ENCODE measurements at places on chromosomes 12 and 14.

- DNase-seq, result no peak
These were observed 7.1 kb upstream of the SMUG1 start for GRCh38 chr12:54195737-54196347.

- DNase-seq, result no peak
These were observed 85.6 kb downstream of the LMO3 start for GRCh38 chr12:16520328-16520727.

GRCh38 chr12:52900166-52900895 lies 4.5 kb downstream of the KRT8 start:
- DNase-seq, result no peak

- DNase-seq, result no peak
These were observed 30.4 kb upstream of the SCAF11 start for GRCh38 chr12:46020768-46021167.

- no peak for DNase-seq
These were observed 34.5 kb downstream of the HMGA2 start for GRCh38 chr12:65858831-65859230.

- peak; percentile 61 for DNase-seq
These were observed 1.0 kb downstream of the BORCS5 start for GRCh38 chr12:12357719-12358461.

GRCh38 chr12:31591380-31591901 lies 505 bp upstream of the DENND5B start:
- DNase-seq, result no peak

GRCh38 chr14:62768753-62769152 lies 276.5 kb downstream of the KCNH5 start:
- DNase-seq, result no peak

DNA sequence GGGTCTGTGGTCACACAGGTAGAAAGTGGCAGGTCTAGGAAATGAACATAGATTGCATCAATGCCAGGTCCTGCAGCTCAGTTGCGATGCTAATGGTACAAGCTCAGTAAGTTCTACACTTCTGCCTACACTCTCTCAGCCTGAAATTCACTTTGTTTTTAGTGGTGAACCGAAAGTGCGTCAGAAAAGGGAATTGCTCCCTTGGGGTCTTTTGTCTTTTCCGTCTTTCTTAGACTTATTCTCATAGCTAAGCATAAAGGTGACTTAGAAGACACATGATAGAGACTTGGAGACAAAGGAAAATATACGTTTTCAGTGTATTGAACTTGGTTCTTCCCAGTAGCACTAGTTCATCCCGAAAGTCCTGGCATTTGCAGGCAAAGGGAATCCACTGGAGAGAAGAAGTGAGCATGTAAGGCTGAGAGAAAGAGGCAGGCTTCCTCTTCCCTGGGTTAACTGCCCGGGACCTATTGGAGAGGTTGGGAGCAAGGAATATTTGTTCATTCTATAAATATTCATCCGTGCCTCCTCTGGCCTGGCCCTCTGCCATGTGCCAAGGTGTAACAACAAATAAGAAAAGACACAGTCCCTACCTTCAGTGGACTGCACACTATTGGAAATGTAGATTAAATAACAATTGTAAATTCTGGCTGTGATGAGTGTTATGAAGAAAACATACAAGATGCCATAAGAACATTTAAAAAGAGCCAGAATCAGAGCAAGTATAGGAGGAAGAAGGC lies 785.8 kb downstream of the MED13L start:
- no peak for DNase-seq

GRCh38 chr12:59185295-59185694 lies 265.0 kb upstream of the LRIG3 start:
- no peak for DNase-seq

- no peak for DNase-seq
These were observed 148.3 kb downstream of the SAMD4A start for GRCh38 chr14:54715239-54715638.

GRCh38 chr12:25924491-25925001 lies 33.9 kb upstream of the RASSF8 start:
- DNase-seq, result no peak

GRCh38 chr14:68790644-68791077 lies 2.2 kb downstream of the ZFP36L1 start:
- no peak for DNase-seq

GRCh38 chr12:108914121-108914531 lies 34.2 kb downstream of the DAO start:
- no peak for DNase-seq

DNA sequence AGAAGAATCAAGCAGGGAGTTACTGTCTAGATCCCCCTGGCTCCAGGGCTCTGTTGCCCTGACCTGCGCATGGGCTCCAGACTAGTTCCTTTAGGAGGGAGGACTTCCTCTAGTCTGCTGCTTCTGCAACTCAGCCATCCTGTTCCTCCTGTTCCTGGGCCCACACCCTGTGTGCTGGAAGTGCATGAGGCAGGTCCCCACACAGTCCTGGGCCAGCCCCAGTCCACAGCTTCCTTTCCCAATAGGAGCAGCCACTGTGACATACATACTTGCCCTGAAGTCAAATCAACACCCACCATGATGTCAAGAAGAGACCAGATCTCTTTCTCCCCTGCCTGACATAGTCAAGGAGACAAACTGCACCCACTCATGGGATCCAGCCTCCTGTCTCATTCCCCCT lies 1.3 kb downstream of the SDR9C7 start:
- DNase-seq, result no peak

DNA sequence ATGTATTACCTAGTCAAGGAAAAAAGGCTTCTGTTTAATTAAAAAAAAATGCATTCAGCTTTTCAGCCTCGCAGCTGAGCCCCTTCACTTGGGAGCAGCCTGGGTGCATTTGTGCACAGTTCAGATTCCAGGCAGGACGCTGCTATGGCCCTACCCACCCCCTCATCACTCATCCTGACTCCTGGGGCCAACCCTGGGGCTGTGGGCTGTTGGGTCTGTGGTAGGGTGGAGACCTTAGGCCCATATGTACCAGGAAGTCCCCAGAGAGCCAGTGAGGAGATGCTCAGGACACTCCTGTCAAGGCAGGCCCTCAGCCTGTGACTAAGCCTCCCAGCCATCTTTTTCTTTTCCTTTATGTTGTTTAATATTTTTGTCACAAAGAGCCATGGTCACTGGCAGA lies 9.3 kb upstream of the CDCA4 start:
- no peak for DNase-seq

GRCh38 chr14:32426586-32427388 lies 97.7 kb downstream of the AKAP6 start:
- no peak for DNase-seq

DNA sequence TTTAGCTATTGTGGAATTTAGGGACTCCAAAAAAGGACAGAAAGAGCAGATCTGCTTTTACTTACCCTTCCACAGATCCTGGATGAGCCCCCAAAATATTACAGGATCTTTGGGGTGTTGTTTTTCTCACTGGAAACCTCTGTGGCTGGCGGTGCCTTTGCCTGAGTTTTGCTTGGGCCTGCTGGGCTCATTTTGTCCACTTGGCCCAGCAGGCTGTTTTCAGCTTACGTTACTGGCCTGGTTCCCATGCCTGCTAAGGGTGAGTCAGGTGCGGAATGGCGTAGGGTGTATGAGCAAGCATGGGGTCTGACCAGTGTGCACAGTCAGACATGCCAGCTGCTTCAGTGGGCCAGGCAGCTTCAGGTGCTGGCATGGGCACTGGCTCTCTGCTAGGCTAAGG lies 45.8 kb downstream of the HSD17B6 start:
- no peak for DNase-seq

DNA sequence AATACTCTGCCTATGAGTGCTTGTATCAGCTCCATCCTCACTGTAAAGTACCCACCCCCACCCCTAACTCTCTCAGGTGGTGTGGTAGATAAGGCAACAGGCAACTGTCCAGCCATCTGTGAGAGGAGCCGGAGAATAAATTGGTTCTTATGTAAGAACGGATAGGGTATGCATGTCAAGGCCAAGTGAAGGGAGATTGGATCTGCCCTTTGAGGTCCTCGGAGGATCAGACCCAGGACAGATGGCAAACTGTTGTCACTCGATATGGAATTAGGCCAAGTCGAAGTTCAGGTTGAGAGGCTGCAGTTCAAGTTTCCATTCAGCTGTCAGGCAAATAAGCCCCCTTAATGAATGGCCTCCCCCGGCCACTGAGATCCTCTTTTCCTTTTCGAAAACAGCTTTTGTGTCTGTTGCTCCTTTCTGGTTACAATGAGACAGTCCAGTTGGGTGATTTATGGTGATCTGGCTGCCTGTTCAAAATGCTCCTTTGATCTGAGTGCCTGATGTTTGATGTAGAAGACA lies 120.3 kb downstream of the VRK1 start:
- no peak for DNase-seq

GRCh38 chr12:58459191-58459590 lies 461.1 kb downstream of the LRIG3 start:
- DNase-seq, result no peak

DNA sequence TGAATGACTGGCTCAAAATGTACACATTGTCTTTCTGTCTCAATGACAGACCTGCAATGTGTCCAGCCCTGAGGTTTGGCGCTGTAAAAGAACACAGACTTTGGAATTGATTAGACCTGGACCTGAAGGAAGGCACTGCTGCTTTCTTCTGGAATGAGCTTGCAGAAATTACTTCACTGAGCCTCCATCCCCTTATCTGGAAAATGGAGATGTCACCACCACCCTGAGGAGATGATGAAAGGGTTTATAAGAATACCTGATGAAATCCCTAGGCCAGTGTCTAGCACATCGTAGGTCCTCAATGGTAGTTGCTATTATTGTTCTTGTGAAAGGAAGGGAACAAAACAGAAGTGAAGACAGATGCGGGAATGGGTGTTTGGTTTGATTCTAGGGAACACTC lies 9.7 kb upstream of the WSB2 start:
- no peak for DNase-seq

GRCh38 chr14:53735916-53736315 lies 220.7 kb downstream of the BMP4 start:
- DNase-seq, result no peak
